ENCODE measurements at places on chromosomes 1 and 21.
A peak's percentile ranks its signal among the peaks of the same experiment; 100 is the strongest.

DNA sequence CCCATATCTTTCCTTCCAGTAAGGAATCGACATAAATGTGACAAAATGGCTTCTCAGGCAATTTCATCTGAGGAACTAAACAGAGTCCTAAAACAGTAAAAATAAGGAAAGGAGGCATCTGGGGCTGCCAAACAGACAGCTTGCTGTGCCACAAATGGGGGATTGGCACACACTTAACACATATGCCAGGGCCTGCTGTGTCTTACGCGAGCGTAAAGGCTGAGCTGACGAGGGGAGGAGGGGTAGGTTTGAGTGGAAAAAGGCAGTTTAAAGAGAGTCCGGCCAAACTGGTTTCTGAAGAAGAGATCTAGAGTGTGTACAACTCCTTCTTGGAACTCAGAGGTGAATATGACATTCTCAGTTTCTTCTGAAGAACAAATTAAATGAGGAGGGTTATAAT is 244.1 kb upstream of the MAP1LC3C start:
- no peak for DNase-seq

- DNase-seq = no peak
These were observed 23.2 kb upstream of the LRRC52 start for GRCh38 chr1:165520646-165521045.

DNA sequence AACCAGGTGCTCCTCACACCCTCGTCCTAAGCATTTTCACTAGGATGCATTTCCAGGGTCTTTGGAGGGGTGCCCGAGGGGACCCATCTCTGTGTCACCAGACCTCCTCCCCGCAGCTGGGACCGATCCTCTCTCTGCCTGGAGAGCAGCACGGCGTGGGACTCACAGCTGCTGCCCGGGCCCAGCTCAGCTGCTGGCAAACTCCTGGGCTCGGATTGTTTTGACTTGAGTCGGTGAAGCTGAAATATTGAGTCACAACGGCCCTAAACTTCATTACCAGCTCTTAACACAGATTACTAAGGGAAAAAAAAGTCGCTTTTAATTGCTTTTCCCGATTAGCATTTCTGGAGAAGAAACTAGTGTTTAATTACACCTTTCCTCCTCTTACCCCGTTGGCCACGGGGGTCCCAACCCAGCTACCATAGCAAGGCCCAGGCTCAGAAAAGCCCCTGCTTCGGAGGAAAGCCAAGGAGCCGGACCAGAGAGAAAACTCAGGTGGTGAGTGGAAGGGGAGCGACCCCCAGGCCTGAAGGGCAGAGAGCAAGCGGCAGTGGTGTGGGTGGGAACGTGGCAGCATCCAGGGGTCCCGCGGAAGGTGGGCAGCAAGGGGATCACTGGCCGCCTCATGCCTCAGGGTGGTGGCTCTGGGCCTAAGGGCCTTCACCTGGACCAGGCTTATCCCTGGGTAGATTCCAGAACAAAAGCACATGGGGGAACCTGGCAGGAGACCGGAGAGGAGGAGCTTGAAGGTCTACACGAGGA is 41.7 kb downstream of the CASZ1 start:
- DNase-seq = no peak

- no peak for DNase-seq
These were observed 25.4 kb downstream of the FMN2 start for GRCh38 chr1:240116831-240117769.

DNA sequence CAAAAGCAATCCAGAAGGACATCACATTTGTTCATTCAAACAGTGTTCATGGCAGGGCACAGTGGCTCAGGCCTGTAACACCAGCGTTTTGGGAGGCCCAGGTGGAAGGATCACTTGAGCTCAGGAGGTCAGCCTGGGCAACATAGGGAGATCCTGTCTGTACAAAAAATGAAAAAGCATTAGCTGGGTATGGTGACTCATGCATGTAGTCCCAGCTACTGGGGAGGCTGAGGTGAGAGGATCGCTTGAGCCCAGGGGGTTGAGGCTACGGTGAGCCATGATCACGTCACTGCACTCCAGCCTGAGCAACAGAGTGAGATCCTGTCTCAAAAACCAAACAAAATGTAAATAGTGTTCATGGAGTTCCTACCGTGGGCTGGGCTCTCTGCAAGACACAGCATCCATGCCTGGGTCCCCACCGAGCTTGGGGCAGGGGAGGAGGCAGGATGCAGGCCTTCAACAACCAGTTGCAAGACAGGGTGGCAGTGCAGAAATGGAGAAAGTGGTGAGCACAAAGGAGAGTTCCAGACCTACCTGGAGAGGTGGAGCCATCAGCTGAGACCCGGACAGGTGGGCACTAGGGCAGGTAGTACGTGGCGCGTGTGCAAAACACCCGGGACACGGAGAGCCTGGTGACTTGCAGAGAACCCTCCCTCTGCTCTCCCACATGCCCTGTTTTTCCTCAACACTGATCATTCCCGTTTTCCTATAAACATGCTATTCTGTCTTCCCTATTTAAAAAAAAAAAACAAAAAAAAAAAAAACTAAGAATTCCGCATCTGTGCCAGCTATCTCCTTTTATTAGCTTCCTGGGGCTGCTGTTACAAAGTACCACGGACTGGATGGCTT is 138.9 kb downstream of the TOMM20 start:
- DNase-seq = peak; percentile 17
